ENCODE measurements at places on chromosomes 5 and 9. TPM values are rescaled to one million over a fixed set of nuclear protein-coding genes. Genes with fewer than 3 reads are reported as not detected.

DNA sequence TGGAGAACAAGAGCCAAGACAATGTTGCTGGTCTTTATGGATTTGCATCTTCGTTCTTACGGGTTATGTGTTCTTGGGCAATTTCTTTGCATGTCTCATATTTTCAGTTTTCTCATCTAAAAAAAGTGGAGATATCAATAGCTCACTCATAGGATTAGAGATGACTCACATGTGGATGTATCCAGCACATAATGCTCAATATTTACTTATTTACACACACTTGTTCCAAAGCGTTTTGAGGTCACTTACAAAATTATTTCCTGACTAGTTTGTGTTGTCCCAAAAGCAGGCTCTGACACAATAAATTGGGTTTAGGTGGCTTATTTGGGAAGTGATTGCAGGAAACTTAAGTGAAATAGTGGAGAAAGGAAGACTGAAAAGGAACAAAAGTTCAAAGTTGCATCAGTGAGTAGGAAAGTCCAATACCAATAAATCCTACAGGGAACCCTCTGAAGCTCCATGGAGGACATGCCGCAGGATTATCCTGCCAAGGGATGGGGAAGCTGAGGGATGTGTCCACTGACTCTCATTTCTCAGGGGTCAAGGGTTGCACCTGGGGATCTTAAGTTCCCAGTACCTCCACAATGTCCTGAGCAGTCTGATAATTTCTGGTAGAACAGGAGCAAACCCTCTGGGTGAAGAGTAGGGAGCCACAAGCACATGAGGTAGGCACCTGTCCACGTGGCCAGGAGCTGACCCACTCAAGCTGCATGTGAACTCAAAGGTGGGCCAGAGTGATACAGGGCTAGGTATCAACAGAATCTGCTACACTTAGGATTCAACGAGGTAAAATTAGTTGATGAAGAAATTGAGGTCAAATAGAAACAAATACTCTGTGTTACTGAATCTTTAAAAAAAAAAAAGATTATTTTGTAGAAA is 37.4 kb upstream of the SLC44A1 start:
- H3K27ac ChIP-seq = no peak overlapping the region
- no peaks in the 10 kb centered on the region for H3K36me3 ChIP-seq
- no peak for DNase-seq
- H3K27me3 ChIP-seq = no peaks in the 10 kb centered on the region
- H3K4me3 ChIP-seq = no peak overlapping the region
- no peaks in the 10 kb centered on the region for H3K4me1 ChIP-seq

DNA sequence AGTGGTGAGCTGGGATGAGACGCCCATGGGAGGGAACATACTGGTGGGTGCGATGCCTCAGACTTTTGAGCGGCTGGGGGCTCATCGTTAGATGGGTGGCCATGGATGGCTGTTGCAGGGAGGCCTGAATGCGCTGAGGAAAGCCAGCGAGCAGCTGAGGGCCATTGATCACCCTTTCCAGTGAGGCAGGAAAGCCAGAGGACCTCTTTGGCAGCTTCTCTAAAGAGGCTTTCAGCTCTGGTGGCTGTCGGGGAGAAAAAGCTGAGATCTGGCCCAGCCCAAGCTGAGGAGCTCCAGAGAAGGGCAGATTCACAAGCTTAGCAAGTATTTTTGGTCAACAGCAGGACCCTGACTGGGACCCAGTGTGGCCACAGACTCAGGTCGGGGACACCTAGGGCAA is 13.3 kb upstream of the VAV2 start:
- H3K4me3 ChIP-seq = no peak overlapping the region
- H3K36me3 ChIP-seq = no peaks in the 10 kb centered on the region
- H3K27ac ChIP-seq = no peak overlapping the region
- DNase-seq = no peak

- no peaks in the 10 kb centered on the region for H3K36me3 ChIP-seq
- no peak for DNase-seq
- no peaks in the 10 kb centered on the region for H3K27me3 ChIP-seq
- H3K4me1 ChIP-seq = no peaks in the 10 kb centered on the region
Observed at GRCh38 chr9:23663536-23663935, 162.5 kb downstream of the ELAVL2 start.

DNA sequence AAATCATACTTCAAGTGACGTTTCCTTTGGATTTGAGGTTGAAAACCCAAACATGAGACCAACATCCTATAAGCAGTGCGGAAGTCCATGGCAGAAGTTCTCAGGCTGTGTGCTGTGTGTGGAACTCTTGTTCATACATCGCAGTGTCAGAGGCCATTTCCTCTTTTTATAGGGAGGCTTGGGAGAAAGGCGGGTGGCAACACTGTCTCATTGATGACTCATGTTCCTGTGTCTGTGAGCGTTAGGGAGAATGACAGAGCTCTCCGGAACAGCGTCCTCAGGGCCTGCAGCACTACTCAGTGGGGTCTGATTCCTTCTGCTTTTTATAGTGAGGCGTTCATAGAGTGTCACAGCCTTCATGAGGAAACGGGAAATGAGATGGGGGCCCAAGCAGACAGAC is 98.8 kb upstream of the BASP1 start:
- DNase-seq = no peak
- H3K36me3 ChIP-seq = no peaks in the 10 kb centered on the region
- H3K4me3 ChIP-seq = peak overlapping the region; percentile 3
- peaks cover 4% of the 10 kb centered on the region for H3K4me1 ChIP-seq
- H3K27me3 ChIP-seq = peaks cover 17% of the 10 kb centered on the region

GRCh38 chr5:170520372-170520771 is 16.6 kb downstream of the KCNIP1 start:
- no peak for DNase-seq
- H3K27ac ChIP-seq = no peak overlapping the region
- H3K27me3 ChIP-seq = peaks cover 4% of the 10 kb centered on the region

GRCh38 chr5:141657937-141658545 is 6.8 kb upstream of the FCHSD1 start:
- no peak overlapping the region for H3K27ac ChIP-seq
- H3K36me3 ChIP-seq = peaks cover 3% of the 10 kb centered on the region
- no peak overlapping the region for H3K4me3 ChIP-seq
- H3K27me3 ChIP-seq = no peaks in the 10 kb centered on the region

DNA sequence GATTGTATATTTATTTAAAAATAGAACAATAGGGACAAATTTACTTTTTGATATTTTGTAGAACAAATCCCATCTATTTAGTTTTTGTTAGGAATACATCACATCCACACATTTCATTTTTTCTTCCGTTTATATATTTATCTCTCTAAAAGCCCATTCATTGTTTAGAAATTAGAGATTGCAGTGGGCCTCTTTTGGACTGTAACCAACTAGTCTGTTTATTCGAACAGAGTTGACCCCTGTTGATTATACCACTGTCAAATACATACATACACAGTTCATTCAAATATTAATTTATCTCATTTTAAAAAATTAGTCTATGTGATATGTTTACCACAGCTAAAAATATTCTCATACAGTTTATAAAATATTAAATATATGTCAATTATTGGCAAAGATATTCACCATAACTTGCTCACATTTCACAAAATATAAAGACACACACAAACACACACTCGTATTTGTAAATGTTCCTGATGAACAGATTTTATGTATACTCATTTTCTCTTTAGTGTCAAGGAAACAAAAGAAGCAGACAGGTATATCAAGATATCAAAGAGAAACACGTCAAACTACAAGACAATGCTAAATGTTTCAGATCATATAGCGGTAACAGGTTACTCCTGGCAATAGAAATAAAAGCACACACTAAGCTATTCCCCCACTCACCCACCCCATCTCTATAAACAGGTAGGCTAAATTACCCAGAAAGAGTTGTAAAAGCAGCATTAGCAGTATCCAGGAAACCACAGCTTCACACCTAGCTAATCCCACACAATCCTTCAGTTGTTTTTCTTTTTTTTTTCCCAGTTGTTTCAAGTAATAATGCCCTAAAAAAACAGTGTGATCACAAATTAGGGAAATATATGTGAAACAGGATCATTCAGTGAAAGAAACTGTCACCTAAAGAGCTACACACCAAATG is 283.9 kb downstream of the ADAMTS6 start:
- H3K27ac ChIP-seq = no peak overlapping the region
- no peaks in the 10 kb centered on the region for H3K27me3 ChIP-seq
- H3K4me3 ChIP-seq = no peak overlapping the region
- peaks cover 3% of the 10 kb centered on the region for H3K4me1 ChIP-seq
- no peak for DNase-seq
- peaks cover 2% of the 10 kb centered on the region for H3K36me3 ChIP-seq

DNA sequence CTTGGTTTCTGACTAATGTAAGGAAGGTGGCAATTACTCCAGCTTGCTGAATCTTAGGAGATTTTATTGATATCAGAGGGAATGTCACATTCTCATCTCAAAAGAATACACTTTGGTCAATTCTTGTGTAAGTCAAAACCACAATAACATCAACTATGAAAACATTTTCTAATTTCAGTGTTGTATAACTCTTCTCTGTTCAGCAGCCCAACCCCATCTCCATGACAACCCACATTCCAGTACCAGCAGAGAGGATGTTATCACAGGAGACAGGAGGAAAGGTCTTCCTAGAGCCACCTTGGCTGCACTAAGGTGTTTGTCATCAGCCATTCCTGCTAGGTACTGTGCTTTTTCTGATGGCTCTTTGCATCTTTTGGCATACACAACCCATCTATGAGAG is 529.1 kb upstream of the BRINP1 start:
- H3K4me1 ChIP-seq = no peaks in the 10 kb centered on the region
- no peaks in the 10 kb centered on the region for H3K36me3 ChIP-seq
- DNase-seq = no peak
- no peak overlapping the region for H3K27ac ChIP-seq

DNA sequence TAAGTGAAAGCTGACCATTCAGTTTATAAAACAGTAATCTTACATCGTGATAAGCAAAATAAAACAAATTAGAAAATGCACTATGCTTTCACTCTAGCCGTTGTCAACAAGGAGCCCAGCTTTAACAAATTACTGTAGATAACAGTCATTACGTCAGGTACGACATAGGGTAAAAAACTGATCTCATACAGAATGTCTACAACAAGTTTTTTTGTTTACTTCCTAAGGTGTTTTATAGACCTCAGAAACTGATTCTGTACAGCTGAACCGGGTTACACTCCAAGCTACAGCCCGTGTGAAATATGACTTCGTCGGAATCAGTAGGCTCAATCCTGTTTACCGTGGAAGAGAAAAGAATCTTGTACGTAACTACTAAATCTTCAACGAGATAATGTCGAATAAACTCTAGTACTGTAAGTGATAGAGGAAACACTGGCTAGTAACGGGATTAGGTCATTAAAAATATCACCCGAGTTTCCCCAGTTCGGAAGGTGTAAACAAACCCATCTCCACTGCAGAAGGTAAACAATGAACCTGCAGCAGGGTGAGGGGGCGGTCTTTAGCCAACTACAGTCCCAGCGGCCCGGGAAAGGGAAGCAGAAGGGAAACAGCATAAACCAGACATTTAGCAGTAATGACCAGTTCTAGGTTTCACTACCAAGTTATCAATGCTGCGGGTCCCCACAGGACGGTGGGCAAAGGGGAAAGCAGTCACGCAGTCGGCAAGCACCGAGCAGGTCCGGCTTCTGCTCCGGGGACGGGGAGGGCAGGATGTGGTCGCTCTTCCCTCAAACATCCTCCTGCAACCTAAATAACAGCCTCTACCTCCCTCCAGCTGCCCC is 1.1 kb downstream of the RICTOR start:
- H3K36me3 ChIP-seq = peaks cover 16% of the 10 kb centered on the region
- peaks cover 27% of the 10 kb centered on the region for H3K27me3 ChIP-seq
- H3K4me3 ChIP-seq = peak overlapping the region; percentile 93
- H3K4me1 ChIP-seq = peaks cover 36% of the 10 kb centered on the region
- peak; percentile 71 for DNase-seq

DNA sequence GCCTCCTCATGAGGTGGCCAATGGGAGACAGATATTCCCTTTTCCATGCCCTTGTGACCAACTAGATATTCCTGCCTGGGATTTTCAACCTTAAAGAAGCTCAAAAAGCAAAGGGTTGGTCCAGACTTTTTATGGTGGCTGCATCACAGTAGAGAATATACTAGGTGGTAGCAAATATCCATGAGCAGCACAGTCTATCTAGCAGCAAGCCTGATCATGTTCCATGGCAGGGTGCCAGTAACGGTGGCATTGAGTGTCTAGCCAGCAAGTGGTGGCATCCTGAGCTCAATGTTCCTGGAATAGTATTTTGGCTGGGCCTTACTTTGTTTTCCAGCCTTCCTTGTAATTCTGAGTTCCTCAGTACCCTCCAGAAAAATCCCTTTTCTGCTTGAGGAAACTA is 25.8 kb downstream of the CDC25C start:
- no peaks in the 10 kb centered on the region for H3K27me3 ChIP-seq
- DNase-seq = no peak

GRCh38 chr9:16241231-16241630 is 629.2 kb downstream of the BNC2 start:
- no peaks in the 10 kb centered on the region for H3K4me1 ChIP-seq
- H3K27me3 ChIP-seq = no peaks in the 10 kb centered on the region
- no peak for DNase-seq

DNA sequence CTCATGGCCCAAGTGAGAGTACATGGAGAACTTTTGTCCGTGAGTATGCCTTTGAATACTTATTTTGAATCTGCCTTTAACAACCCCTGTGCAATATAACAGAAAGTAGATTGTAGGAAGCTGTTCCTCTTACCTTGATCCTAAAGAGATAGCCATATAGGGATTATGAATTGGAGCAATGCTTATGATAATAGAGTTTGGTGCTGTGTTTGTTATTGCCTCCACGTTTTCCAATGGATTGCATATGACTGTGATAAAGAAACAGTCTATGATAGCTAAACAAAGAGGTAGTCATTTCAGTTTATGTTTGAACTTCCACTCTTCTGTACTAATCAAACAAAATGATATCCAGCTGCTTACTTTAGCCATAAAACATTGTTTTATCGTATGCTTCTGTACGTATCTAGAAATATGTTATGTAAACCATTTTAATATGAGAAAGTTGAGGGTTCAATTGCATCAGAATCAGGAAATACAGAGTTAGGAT is 199.6 kb upstream of the RGMB start:
- peaks cover 6% of the 10 kb centered on the region for H3K27me3 ChIP-seq
- H3K4me1 ChIP-seq = no peaks in the 10 kb centered on the region
- DNase-seq = no peak
- H3K4me3 ChIP-seq = no peak overlapping the region
- no peaks in the 10 kb centered on the region for H3K36me3 ChIP-seq

- no peaks in the 10 kb centered on the region for H3K27me3 ChIP-seq
- DNase-seq = peak; percentile 57
- H3K4me1 ChIP-seq = peaks cover 30% of the 10 kb centered on the region
- H3K27ac ChIP-seq = peak overlapping the region; percentile 84
- peaks cover 10% of the 10 kb centered on the region for H3K36me3 ChIP-seq
- peak overlapping the region; percentile 91 for H3K4me3 ChIP-seq
Observed at GRCh38 chr5:179805529-179806249, 977 bp downstream of the MGAT4B start.

- DNase-seq = no peak
- H3K4me1 ChIP-seq = peaks cover 11% of the 10 kb centered on the region
- H3K27ac ChIP-seq = no peak overlapping the region
- no peak overlapping the region for H3K4me3 ChIP-seq
Observed at GRCh38 chr5:113161806-113162205, 185.2 kb downstream of the DCP2 start.

The POMT1 gene
- 21.5 TPM for total RNA-seq

The AMBP gene
- not detected for total RNA-seq

The SLC35D2 gene
- total RNA-seq = 1.5 TPM

The SLC25A2 gene
- total RNA-seq = 0.21 TPM

The GDNF gene
- total RNA-seq = not detected

The ZNF300 gene
- 2.8 TPM for total RNA-seq

The SEC61B gene
- 161 TPM for total RNA-seq

The PPP2R2B gene
- 0.19 TPM for total RNA-seq

The PCDHGA8 gene
- not detected for total RNA-seq

The SLC6A3 gene
- total RNA-seq = not detected

The TRAF2 gene
- total RNA-seq = 38.8 TPM

Data from activated naive CD8-positive, alpha-beta T cell treated with anti-CD3 and anti-CD28 coated beads for 36 hours (primary cell).